ENCODE measurements at places on chromosomes 5 and 9.

DNA sequence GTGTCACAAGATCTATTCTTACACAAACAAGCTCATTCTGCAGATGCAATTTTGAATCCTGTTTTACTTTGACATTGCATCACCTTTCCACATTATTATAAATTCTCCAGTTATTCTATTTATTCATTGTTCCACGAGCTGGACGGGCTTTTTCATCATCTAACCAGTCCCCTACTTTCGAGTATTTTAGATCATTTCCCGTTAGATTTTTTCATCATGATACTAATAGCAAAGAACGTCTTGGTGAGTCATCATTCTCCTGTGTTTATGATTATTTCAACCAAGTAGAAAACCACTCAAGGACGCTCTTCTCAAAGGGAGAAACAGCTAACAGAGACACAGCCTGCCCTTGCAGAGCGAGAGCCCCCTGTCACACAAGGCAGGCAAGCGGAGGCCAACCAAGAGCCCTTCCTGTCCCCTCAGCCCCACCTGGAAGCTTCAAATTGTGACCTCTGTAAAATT lies 15.1 kb downstream of the BBLN start:
- DNase-seq = no peak

- no peak for DNase-seq
These were observed 55.2 kb upstream of the FYB1 start for GRCh38 chr5:39274398-39275085.

GRCh38 chr9:21684831-21685362 lies 117.5 kb upstream of the MTAP start:
- DNase-seq = no peak

GRCh38 chr5:136246122-136246521 lies 53.2 kb upstream of the SMIM32 start:
- DNase-seq = no peak

- DNase-seq = no peak
These were observed 99.5 kb upstream of the FBXL17 start for GRCh38 chr5:108481355-108481931.

DNA sequence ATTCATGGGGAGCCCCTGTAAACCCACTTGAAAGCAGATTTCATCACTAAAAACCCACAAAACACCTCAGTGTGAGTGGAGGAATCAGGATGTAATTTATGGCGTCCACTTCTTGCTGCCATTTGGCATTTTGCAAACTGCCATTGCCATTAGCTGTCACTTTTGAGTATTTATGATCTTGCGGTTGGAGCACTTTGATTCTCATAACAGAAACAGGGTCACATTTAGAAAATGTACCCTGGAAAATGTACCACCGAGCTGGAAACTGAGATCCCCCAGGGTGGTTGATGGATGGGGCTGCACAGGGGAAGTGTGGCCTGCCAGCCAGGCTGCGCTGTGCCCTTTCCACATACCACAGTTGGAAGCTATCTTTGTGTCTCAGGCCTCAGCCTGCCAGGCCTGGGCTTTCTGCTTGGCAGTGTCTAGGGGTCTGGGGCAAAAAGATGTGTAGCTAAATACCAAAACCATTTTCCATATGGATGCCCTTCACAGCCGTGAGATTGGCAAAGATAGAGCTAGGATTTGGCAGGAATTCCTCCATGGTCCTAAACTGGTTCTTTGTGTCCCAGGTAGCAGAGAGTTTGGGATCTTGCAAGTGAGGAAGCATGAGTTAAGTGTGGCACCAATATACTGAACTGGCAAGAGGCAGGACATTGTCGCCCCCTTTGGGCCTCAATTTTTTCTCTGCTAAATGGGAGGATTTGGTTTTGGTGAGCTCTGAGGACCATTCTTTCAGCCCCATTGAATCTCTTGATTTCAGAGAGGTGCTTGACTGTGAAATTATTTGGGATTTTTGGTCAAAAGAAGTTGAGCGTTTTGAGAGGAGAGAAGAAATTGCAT lies 46.2 kb downstream of the GALNT10 start:
- no peak for DNase-seq

DNA sequence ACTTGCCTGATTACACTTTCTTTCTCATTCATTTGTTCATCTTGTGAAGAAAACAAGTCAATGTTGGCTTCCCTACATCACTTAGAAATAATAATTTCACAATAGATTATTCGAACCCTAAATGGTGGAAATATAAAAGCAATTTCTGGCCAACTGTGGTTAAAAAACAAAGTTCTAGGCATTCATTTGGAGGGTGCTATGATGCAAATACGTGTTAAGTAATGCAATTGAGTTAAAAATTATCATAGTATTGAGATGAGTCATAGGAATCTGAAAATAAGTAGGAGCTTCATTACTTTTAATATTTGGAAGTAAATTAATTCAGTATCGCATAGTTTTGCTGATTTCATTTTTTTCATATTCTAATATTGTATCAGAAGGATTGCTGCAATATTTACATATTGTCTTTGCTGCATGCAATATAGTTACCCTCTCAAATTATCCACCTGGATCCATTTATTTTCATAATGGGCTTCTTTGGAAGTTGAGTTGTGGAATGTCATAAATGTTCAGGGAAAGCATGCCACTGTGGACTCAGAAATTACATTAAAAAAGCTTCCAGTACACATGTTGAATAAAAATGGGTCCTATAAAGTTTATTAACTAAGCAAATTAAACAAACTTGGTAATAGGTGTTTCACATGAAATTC lies 647.7 kb upstream of the WWC1 start:
- DNase-seq = no peak

DNA sequence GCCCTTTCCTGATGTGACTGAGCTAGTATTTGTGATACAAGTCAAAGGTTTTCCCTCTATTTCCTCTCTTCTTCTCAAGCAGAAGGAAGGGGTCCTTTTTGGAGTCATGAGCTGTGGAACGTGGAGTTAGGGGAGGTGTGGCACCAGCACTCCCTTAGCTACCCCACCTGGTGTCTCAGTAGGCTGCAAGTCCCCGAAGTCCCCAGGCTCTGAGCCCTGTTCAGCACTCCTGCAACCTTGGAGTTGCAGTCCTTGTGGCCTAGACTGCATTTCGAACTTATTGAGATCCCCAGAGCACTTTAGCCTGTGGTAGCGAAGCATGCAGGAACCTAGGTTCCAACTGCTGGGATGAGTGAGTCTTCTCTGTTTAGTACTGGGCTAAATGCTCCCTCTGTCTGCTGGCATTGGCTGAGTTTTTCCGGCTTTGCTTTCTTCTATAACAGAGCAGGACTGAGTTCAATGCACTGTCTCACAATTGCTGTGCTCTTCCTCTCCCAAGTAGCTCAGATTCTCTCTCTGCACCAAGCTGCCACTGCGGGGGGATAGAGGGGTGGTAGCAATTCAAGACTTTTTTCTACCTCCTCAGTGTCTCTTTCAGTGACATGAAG lies 600.7 kb upstream of the CDH9 start:
- no peak for DNase-seq

DNA sequence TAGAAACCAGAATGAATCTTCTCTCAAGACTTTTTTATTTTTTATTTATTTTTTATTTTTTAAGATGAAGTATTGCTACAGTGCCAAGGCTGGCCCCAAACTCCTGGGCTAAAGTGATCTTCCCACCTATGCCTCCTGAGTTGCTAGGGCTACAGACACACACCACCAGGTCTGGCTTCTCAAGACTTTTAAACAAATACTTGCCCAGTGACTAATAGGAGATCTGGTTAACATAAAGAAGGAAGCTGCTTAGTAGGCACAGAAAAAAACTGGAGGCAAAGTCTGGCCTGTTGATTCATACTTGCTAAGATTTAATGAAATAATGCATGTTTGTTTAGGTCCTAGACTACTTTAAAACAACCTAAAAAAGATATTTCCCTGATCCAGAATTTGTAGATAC lies 43.8 kb downstream of the SLC38A9 start:
- no peak for DNase-seq

GRCh38 chr9:85483208-85483607 lies 258.5 kb downstream of the AGTPBP1 start:
- DNase-seq = no peak

- DNase-seq = no peak
These were observed 54.0 kb upstream of the SLIT3 start for GRCh38 chr5:169354921-169355320.

- peak; percentile 77 for DNase-seq
These were observed 171.0 kb downstream of the DAB2IP start for GRCh38 chr9:121822093-121823085.

DNA sequence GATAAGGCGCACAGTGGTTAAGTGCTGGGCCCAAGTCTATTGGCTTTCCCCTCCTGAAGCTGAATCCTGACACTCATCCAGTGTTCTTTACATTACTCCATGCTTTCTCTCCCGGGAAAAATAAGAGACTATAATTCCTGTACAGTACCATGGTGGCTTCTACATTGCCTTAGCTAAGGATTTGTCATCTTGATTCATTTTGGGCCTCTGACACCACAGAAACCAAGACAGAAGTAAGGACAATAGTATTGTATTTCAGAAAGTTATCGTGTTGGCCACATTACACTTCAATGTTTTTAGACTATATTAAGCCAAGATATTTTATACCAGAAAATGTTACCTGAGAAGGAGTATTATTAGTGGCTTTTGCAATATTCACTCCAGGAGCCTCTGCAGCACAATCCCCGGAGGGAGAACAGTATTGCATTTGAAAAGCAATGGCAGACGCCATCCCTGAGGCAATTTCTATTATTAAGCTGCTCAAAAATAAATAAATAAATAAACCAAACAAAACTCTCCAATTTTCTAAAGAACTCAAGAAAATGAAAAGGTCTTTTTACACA lies 267.9 kb downstream of the ENC1 start:
- no peak for DNase-seq

GRCh38 chr9:136297016-136297691 lies 6.7 kb downstream of the CCDC187 start:
- DNase-seq = no peak

GRCh38 chr5:150325426-150325825 lies 22.7 kb upstream of the ARSI start:
- DNase-seq = no peak

GRCh38 chr5:73422164-73422563 lies 26.4 kb downstream of the FOXD1 start:
- DNase-seq = no peak

GRCh38 chr5:105350486-105351140 lies 1788.0 kb upstream of the NUDT12 start:
- no peak for DNase-seq

DNA sequence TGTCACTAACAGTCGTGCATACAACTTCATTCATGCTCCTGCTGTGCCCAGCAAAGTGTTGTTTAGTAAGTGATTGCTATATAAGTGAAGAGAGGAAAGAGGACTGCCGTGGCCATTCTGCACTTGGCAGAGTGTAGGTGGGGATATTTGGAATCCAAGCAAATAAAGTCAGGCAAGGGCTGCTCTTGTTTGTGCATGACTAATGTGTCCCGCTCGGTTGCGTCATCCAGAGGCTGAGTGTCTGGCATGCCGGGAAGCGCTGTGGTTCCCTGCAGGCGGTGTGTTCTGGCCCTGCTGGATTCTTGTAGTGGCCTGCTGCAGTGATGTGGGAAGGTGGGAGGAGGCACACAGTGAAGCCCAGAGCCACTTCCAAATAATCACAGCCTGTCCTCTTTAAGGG lies 136.9 kb upstream of the ANKH start:
- DNase-seq = no peak

- no peak for DNase-seq
These were observed 58.9 kb downstream of the CAMSAP1 start for GRCh38 chr9:135848341-135849047.

DNA sequence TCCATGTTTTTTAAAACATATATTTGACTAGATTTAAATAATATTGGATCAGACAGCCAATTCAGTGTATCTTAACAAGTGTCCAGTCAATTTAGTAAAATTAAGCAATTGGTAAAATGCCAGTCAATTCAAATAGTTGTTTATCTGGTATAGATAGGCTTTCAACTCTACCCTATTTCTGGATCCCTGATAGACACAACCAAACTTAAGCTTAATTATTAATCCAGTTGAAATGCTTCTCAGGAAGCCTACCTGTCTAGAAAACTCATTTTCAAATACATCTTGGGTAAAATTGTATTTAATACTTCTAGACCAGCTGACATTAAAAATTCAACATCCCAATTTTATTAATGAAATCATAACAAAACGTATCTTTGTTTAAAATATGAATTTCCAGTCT lies 710.8 kb upstream of the GRAMD2B start:
- DNase-seq = no peak

DNA sequence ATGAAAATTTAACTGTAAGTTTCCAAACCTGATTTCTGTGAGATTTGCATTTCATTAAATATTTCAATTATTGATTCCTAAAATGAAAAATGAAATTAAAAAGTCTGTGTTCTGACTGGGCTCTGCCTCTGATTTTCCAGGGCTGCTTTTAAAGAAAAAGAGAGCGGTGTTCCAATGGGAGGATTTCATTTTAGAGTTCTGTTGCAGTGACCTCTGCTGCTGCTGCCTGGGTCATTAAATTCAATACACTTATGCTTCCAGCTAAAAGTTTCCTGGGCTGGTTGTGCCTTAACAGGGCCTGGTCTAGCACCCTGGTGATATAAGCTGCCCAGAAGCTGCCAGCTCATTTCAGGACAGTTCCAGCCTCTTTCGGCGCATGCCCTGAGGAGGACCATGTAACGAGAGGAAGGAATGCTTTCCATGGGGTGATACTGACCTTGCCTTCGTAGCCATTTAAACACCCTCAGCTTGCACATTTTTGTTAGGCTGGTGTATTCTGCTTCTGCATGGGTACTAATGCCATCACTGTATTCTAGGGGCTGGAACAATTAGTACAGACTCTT lies 93.3 kb downstream of the TMEM174 start:
- no peak for DNase-seq

- no peak for DNase-seq
These were observed 47.2 kb downstream of the SYK start for GRCh38 chr9:90848866-90849265.

GRCh38 chr5:88486431-88486830 lies 217.8 kb upstream of the TMEM161B start:
- DNase-seq = no peak

DNA sequence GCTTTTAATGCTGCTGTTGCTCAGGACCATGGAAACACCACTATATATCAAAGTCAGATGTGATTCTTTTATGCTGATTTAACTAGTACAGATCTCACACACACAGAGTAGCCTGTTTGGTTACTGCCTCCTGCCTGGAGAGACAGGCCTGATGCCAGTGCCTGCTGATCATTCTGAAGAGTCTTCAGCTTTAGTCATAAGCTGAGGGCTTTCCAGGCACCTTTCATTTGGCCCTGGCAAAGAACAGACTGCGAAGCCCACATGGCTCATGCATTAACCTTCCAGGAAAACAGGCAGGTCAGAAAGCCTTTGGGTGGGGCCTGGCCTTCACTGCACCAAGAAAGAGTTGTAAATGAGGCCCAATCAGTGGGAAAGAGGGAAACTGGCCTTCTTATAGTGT lies 144.7 kb downstream of the SAXO1 start:
- no peak for DNase-seq

DNA sequence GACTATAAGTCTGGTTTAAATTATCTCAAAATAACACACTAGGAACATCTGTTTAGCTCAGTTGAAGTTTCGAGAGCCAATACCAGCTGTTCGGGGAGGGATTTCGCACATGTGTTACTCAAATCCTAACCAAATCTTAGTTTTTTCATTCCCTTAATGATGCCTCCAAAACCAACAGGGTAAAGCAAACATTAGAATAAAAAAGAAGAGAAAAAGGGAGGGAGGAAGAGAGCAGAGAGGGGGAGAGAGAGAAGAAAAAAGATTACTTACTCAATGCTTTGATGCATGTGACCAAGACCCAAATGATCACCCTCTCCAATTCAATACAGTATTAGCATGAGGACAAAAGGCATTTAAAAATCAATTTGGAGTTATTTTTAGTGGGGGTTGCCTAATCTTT lies 86.0 kb upstream of the NR5A1 start:
- DNase-seq = no peak
